ENCODE measurements at places on chromosomes 7 and 10.

DNA sequence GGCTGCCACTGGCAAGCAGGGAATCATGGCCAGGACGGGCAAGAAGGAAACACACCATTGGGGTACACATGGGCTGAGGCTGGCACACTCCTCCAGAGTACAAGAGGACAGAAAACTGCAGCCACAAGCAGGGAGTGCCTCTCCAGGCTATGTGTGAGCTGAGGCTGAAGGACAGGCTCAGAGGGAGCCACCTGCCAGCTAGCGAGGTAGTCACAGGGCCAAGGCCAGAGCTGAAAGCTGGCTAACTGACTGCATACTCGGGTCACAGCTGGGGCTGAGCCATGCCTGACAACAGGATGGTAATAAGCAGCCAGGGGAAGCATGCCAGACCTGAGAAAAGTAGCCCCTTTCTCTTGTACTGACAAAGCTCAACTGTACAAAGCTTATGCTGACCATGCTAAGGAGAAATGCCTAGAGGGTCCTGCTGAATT lies 52.0 kb downstream of the KIF5B start:
- no peak for DNase-seq

DNA sequence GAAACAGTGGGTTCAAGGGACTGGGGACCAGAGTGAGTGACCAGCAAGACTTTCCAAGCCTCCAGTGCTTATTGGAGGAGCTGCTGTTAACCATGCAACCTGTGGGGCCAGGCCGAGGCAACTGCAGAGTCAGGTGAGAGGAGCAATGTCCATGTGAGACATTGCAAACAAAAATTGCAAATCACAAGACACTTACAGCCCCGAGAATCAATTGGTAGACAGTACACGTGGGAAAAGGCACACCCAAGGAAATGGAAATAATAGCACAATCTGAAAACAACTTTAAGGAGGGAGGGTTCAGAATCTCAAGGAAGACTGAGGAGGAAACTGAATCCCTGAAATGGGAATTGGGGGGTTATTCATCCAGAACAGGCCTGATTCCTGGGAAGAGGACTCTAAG lies 72.6 kb downstream of the GLRX3 start:
- no peak for DNase-seq

- DNase-seq = no peak
These were observed 52.6 kb downstream of the TMEM209 start for GRCh38 chr7:130152493-130153210.

DNA sequence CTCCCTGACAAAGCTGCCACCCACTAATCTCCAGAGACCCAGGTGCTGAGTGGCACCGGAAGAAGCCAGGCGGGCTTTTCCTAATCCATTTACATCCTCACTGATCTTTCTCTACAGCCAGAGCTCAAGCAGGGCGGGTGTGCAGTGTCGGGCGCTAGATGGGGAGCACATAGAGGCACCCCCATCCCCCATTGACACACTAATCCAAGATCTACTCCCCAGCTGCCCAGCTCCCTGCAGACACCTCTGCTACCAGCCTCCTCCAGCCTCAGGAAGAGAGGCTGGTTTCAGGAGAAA lies 22.2 kb downstream of the FRMPD2 start:
- no peak for DNase-seq

DNA sequence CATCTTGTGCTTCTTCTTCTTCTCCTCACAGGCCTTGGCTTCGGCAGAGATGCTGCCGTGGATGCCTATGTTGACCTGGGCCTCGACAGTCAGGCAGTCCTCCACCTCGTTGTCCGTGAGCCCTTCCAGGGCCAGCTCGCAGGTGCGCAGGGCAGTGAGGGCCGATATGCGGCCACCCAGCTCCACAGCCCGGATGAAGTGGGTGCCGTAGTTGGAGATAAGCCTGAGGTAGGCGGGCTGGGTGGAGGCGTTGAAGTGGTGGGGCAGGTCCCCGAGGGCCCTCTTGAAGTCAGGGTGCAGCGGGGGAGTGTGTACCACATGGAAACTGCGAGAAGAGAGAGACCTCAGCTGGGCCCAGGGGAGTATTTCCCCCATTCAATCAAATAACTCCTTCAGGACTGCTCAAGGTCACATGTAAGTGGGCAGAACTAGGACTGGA lies 3.7 kb downstream of the PRF1 start:
- DNase-seq = no peak

Measured in ACHN (cell line).